Hindlimb muscle (tissue), 1 donor: ENCODE measurements at places on chromosomes 1 and 21. TPM values are rescaled to one million over a fixed set of nuclear protein-coding genes. Genes with fewer than 3 reads are reported as not detected.
A peak's percentile ranks its signal among the peaks of the same experiment; 100 is the strongest.

DNA sequence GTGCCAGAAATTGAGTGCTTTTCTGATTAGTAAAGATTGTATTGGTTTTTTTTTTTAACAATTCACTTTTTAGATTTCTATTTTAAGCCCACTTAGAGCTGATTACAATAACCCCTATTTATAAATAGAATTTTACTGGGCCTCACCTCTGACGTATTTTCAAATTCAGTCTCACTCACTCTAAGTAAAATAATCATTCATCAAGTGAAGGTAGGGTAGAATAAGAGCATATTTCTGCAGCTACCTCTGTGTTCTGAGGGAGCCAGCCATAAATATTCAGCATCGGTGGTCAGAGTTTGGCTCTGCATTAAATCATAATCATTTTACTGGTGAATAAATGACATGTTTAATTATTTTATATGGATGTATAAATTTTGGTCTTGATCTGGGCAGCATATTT is 95.8 kb upstream of the UBE2U start:
- DNase-seq, result no peak

GRCh38 chr1:214444182-214444939 is 107.0 kb downstream of the PTPN14 start:
- DNase-seq, result no peak

DNA sequence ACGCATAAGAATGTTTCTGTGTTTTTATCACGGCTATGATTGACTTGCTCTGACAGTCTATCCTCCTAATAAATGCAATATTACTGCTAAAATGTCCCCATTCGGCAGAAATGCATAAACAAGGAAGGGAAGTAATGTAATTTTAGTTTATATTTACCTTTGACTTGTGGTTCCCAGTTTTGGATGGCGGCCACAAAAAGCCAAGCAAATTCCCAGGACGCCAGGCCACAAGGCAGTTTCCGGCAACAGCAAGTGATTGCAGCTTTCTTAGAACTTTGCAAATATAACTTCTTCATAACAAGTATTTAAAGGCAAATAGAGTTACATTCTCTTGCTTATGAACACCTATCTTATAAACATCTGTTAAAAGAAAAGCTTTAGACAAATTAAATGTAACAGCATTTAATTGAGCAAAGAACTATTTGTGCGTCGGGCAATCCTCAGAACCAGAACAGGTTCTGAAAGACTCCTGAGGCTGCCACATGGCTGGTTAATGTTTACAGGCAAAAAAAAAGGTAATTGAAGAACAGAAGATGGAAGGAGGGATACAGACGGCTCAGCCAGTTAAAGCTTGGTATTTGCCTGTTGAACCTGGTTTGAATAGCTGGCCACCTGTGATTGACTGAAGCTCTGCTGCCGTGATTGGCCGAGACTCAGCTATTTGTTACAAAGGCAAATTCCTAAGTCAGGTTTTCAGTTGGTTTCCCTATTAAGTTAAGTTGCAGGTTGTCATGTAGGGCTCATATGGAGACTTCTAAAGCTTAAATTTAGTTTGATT is 80.8 kb downstream of the C21orf91 start:
- no peak for DNase-seq

DNA sequence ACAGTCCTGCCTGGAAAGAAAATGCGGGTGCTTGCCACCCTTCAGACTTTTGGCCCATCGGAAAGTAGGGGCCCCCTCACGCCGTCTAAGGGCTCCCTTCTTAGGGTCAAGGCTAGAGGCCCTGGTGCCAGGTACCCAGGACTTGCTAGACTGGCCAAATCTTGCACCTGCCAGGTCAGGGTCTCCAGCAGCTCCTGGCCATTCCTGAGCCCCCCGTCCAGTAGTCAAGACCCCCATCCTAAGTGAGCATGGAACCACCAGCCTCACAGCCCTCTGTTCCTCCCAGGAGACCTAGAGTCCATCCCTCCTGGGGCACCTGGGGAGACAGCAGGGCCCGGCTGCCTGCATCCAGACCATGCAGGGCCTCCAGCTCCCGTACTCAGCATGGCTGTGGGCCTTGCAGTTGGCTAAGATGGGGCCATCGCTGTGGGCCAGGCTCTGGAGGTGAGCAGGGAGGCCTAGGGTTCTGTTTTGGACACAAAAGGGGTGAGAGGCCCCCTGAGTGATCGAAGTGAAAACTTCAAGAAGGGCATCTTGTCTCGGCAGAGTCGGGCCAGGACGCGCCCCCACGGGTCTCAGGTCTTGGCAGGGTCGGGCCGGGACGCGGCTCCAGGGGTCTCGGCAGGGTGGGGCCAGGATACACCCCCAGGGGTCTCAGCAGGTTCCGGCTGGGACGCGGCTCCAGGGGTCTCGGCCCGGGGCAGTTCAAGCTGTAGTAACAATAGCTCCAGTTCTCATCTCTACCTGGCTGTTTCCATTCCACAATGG is 5.9 kb downstream of the FNDC10 start:
- DNase-seq, result no peak

GRCh38 chr1:96979304-96980268 is 258.0 kb downstream of the PTBP2 start:
- peak; percentile 17 for DNase-seq

GRCh38 chr1:46181343-46182260 is 5.3 kb upstream of the P3R3URF start:
- no peak for DNase-seq

DNA sequence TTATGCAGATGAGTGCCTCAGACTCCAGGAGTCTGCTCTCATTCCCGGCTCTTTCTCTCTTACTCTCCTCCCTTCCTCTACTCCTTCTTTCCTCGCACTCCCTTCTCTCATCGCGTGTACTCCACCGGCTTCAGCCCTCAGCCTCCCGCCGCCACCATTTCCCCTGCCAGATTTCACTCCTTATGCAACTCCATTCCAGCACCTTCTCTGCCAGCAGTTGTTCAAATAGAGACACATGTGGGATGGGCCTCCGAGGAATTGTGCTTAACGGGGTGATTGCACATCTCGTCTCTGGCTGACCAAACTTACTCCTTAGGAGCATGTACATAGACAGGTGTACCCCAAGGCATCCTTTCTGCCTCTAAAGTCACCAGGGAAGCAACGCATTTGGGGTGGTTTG is 2.1 kb downstream of the CNTN2 start:
- DNase-seq, result no peak

DNA sequence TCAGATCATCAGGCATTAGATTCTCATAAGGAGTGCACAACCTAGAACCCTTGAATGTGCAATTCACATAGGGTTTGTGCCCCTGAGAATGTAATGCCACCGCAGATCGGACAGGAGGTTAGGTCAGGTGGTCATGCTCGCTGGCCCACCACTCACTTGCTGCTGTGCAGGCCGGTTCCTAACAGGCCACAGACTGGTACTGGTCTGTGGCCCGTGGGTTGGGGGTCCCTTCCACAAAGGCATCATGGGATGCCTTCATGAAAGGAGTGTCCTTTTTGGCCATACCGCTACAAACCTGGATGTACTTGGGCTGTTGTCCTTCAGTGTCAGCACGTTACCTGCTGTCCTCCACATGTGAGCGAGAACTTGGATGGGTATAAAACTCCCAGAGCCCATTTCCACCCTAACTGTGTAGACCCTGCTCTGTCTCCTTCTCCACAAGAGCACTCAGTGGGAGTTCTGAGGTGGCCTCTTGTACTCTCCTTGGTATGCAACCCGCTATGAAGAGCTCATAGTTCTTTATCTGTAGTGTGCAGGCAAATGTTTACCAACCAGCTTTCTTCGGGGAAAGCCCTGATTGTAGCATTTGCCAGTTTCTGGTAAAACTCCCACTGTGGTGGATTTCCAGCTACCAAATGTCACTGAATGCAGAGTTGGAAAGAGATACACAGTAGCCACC is 41.7 kb upstream of the SLC19A1 start:
- no peak for DNase-seq

GRCh38 chr21:41712730-41713129 is 54.1 kb downstream of the RIPK4 start:
- DNase-seq, result no peak

DNA sequence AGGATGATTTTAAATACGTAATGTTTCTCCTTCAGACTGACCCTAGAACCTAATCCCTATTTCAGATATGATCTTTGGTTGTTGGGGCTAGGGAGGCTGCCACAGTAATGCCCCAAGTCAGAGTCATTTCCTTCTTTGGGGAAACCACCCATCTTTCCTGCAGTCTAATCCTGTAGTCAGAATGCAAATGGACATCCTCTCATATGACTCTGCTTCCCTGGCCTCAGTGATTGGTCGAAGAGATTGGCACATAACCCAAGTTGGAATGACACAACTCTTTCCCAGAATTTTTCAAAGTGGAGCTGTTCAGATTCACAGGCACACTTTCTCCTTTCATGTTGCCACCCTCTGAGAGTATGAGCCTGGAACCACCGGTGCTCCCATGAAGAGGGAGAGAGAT is 58.8 kb upstream of the ZNF644 start:
- DNase-seq, result no peak

- DNase-seq, result no peak
Measured at GRCh38 chr1:196180847-196181593, 427.2 kb downstream of the KCNT2 start.

DNA sequence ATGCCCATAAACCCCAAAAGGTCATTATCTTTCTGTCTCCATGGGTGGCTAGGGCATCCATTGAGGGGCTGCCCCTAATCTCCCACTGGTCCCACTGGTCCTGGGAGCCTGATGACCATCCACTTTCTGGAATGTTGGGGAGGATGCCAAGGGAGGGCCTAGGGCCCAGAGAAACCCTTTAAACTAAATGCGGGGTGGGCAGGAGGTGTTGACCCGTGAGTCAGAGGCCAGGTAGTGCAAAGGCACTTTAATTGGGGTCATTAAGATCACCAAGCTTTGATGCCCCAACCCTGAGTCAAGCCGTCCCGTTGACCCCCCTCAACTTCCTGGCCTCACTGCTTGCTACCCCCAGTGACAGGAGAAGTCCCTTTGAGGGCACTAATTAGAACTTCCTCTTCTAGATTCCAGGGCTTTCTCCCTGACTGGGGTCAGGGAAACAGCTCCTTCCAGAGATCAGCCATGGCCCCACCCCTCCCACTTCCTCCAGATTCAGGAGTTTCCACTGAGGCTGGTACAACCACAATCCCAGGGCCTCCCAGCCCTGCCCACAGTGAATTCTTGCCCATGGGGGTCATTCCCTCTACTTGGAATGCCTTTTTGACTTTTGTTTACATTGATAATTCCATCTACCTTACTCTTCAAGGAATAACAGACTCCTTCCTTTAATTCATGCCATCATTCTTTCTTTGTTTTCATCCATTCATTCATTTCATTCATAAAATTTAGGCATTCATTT is 15.5 kb upstream of the SERINC2 start:
- DNase-seq, result no peak

GRCh38 chr1:218480137-218480536 is 135.0 kb downstream of the TGFB2 start:
- DNase-seq, result no peak

DNA sequence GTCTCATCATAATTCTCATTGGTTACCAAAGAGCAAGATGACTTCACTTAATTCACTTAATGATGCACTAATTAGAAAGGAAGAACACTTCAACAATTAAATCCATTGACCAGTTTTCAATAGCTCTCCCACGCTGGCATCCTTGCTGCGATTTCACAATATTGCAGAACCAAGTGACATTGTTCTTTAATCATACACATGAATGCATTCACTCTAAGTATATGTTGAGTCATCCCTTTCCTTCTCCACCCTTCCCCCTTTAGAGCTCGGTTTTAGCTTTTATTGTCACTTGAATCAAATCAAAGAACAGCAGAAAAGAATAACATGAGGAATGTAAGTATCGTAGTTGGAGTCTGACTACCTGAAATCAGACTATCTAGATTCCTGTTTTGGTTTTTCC is 233.6 kb upstream of the FMN2 start:
- no peak for DNase-seq

DNA sequence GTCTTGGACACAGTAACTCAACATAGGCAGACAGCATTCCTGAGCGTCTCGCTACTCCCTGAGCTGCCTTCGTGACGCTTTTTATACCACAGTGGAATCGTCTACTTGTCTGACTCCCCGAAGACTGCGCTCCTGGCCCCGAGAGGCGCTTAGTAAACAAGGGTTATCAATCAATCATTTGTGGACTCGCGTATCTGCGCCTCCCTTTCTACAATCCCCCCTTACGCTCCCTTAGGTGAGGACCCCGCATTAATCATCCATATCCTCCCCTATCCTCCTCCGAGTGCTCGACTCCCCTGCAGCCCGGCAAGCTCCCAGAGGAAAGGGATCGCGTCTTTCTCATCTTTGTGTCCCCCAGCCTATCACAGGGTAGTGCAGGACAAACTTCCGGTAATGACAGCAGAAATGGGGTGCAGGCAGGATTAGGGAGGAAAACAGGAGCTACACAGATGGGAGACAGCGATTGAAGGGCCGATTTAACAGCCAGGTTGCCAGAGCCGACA is 522 bp downstream of the TMEM59 start:
- peak; percentile 45 for DNase-seq

GRCh38 chr1:67803380-67804279 is 29.6 kb downstream of the GNG12 start:
- no peak for DNase-seq

DNA sequence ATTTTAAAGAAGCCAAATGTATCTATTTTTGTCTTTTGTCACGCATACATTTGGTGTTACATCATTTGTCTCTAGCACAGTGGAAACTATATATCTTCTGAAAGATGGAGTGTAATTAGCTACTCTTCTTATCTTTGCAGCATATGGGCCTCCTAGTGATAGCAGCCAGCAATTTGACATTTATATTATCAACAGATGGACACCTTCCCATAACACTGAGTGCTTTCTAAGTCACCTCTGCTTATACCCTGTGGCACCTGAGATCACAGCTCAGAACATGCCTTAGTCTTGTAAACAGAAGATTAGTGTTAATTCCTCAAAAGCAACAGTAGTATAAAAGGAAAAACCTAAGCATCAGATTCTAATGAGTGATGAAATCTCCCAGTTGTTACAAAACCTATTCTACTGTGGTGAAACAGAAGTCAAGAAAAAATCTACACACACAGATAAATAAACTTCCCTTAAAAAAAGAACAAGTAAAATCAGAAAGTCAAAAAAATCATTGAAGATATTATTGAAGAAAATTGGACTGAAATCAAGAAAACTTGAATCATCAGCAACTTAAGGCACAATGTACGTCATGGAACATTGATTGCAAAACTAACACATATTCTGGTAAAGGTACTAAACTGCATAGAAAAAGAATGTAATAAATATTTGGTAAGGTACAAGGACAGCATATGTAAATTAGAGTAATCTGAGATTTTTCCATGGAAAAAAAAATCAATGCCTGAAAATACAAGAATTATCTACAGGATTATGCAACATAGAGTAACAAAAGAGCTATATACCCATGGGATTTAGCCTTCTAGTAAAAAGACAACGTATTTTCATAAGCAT is 61.7 kb downstream of the KCNT2 start:
- DNase-seq, result no peak

GRCh38 chr1:67761730-67762129 is 71.5 kb downstream of the GNG12 start:
- no peak for DNase-seq

Gene CHD5
- polyA plus RNA-seq, result 0.35 TPM

Gene CELA2A
- polyA plus RNA-seq, result 0.84 TPM

Gene OR6K3
- not detected for polyA plus RNA-seq

Gene FAM167B
- polyA plus RNA-seq, result 7.6 TPM

Gene SDF4
- 92.9 TPM for polyA plus RNA-seq

Gene PODN
- 8.5 TPM for polyA plus RNA-seq

Gene CHI3L2
- polyA plus RNA-seq, result not detected

Gene WDR64
- 0.45 TPM for polyA plus RNA-seq
